ENCODE measurements at places on chromosomes 11 and 22. TPM values are rescaled to one million over a fixed set of nuclear protein-coding genes. Genes with fewer than 3 reads are reported as not detected.

DNA sequence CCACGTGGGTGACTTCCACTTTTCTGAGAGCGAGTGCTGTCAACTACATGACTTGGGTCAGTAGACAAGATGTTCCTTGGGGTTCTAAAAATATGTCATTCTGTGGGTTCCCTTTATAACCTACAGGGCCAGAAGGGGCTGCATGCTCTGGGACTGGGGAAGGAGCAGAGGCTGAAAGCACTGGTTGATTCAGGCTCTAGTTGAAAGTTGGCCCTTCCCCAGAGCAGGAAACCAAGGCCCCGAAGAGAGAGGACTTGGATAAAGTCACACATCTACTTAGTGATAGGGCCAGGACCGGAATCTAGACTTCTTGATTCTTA, 9.9 kb downstream of the ADAMTS15 start:
- DNase-seq = no peak

Gene MUC5AC
- total RNA-seq = not detected

DNA sequence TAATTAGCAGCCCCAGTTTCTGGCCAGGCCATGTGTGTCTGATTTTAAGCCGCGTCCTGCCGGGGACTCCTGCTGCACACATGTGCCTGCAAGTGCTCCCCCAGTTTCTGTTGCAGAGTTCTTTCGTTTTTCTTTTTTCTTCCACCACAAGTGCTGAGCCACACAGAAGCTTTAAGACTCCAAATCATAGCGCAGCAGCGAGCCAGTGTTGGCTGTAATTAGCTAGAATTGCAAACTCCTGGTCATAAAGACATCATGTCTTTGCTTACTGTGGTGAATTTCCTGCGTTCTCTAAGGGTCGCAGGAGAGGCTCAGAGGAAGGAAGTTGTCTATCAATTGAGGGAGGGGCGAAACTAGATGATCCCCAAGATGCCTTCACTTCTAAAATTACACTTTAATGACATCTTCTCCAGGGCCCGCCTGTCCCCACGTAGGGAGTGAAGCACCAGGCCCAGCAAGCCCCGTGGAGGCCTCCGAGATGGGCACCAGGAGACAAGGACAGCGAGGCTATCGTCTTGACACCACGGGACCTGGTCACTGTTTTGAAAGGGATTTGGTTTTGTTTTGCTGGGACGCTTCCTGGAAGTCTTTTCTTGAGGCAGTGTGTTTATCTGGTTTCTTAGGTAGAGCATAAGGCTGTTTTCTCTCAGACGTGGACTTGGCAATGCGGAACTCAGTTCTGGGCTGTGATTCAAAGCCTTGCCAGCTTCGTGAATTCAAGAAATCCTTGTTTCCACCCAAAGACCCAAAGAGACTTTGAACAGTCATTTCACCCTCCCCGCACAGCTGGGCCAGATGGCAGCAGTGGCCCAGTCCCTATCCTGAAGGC, 71.8 kb downstream of the UBASH3B start:
- DNase-seq = peak; percentile 6

Gene PGA5
- not detected for total RNA-seq

GRCh38 chr22:23109079-23109347, 32.8 kb downstream of the RSPH14 start:
- no peak for DNase-seq

Measured in CD8-positive, alpha-beta T cell (primary cell).